ENCODE measurements at places on chromosomes 6 and 20. TPM values are rescaled to one million over a fixed set of nuclear protein-coding genes. Genes with fewer than 3 reads are reported as not detected.

DNA sequence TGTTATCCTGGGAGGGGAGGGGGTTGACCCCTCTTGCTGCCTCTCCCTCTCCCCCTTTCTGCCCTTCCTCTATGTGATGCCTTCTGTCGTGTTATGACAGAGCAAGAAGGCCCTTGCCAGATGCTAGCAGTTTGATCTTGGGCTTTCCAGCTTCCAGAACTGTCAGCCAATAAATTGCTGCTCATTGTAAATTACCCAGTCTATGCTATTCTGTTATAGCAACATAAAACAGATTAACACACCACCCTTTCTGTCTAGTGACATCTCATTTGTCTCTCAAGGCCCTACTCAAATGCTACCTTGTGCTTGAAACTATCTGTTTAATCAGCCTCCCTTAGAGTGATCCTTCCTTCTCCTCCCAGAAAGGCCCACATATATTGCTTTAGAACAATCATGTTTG is 16.4 kb upstream of the MAP3K4 start:
- DNase-seq: no peak

- DNase-seq: no peak
Measured at GRCh38 chr20:10987651-10988383, 314.0 kb upstream of the JAG1 start.

- DNase-seq: no peak
Measured at GRCh38 chr20:33653900-33654596, 8.1 kb upstream of the C20orf144 start.

Gene CST4
- total RNA-seq: not detected

GRCh38 chr6:81304466-81304865 is 448.0 kb downstream of the TENT5A start:
- DNase-seq: no peak

GRCh38 chr6:90271831-90272230 is 24.8 kb downstream of the BACH2 start:
- no peak for DNase-seq

DNA sequence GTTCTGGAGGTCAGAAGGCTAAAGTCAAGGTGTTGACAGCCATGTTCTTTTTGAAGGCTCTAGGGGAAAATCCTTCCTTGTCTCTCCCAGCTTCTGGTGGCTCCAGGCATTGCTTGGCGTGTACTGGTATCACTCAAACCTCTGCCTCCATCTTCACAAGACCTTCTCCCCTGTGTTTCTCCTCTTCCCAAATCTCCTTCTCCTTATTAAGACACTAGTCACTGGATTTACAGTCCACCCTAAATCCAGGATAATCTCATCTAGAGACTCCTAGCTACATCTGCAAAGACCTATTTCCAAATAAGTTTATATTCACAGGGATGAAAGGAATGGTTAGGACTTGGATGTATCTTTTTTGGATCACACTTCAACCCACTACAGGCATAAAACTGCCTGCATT is 26.0 kb upstream of the CTAGE9 start:
- no peak for DNase-seq

Gene MEP1A
- not detected for total RNA-seq

DNA sequence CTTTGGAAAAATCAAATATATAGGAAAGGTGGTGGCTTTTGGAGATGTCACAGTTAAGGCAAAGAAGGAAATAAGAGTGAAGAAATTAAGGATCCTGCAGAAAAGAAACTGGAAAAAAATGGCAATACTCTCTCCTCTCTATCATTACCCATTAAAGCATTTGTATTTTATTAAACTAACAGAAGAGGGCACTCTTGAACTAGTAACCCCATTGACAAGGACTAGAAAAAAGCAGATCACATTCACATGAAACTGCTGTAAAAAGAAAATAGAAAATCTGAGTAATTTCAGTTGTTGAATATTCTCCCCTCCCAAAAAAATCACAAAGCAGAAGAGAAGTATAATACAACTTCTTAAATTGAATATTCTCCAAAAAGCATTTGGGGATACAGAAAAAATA is 104.1 kb upstream of the SLC35B3 start:
- no peak for DNase-seq

Gene COX4I2
- not detected for total RNA-seq

Gene PPP1R14C
- total RNA-seq: 1.3 TPM

- no peak for DNase-seq
Measured at GRCh38 chr6:40822619-40823018, 216.4 kb downstream of the UNC5CL start.

DNA sequence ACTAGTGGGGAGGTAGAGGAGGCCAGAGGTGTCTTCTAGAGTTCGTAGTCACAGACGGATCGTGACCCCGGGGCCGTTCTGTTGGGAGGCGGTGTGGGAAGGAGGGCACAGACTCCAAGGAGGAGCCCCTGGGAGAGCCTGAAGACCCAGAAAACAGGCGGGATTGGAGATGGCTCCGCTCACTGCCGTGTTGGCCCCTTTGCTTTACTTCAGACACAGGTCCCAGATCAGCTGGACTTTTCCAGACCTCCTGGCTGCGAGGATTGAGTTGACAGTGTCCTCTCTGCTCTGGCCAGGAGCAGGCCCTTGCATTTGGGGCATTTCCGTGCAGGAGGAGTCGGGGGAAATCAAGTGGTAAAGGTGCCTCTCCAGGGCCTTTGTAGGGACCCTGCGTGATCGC is 112.9 kb downstream of the ARMC2 start:
- no peak for DNase-seq

Gene SLC22A23
- total RNA-seq: 9.7 TPM

GRCh38 chr6:15274692-15275387 is 29.0 kb downstream of the JARID2 start:
- no peak for DNase-seq

Gene ZNF391
- total RNA-seq: 1.6 TPM

Gene LINC00237
- total RNA-seq: not detected

Gene TNNC2
- not detected for total RNA-seq

Gene HCRTR2
- not detected for total RNA-seq

Gene BPIFB4
- not detected for total RNA-seq

Gene C20orf204
- 3.2 TPM for total RNA-seq

Gene STMN3
- total RNA-seq: 14.4 TPM

DNA sequence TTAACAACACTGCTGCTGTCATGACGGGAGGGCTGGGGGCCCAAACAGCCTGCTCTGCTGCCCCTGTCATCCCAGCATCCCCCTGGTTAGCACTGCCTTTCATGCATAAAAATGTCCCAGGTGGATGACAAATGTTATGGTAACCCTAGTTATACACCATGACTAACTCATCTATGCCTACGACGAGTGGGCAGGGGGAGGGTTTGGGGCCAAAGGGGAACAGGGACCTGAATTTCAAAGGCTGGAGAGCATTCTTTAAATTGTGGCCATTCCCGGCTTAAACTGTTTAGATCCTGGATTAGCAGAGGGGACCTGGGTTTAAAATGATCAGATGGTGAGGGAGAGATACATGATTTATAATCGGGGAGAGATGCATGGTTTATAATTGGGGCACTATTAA is 24.4 kb downstream of the GNAS-AS1 start:
- no peak for DNase-seq

Gene BMP6
- total RNA-seq: 4.7 TPM

Gene BACH2
- total RNA-seq: 6.1 TPM

Gene RNF182
- not detected for total RNA-seq

Gene ZNF311
- 0.27 TPM for total RNA-seq

Gene MUCL3
- total RNA-seq: not detected

Gene C6orf163
- total RNA-seq: 4.9 TPM

- no peak for DNase-seq
Measured at GRCh38 chr6:54802775-54803634, 43.6 kb upstream of the FAM83B start.

Gene GNRH2
- not detected for total RNA-seq

Gene ME1
- 13.8 TPM for total RNA-seq

DNA sequence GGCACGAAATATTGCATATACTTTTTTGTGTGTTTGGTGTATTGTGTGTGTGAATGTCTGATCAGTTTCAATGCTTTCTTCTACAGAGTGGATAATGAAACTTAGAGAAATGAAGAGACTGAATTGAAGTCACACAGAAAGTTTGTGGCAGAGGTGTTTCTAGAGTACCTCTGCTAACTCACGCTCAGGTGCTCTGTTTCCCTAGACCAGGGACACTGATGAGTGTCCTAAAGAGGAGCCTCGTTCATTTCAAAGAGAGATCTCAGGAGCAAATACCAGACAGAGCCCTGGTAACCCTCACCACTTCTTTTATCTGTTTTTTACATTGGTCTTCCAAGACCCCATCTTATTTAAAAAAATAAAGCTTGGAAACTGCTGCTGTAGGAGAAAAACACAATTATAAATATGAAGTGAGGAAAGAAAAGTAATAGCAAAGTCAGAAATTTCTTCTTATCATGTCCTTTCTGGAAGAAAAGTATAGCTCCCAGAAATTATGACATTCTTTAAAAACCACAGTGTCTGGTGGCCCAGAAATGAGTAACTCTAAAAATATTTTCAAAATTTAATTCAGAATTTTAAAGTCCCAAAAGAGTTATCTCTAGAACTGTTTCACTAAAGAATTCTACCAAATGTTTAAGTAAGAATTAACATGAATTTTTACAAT is 720.6 kb downstream of the RFPL4B start:
- DNase-seq: no peak

Gene SAMD10
- total RNA-seq: 0.78 TPM

- no peak for DNase-seq
Measured at GRCh38 chr6:21423106-21423854, 170.3 kb upstream of the SOX4 start.

GRCh38 chr6:15205321-15205720 is 40.5 kb upstream of the JARID2 start:
- no peak for DNase-seq

DNA sequence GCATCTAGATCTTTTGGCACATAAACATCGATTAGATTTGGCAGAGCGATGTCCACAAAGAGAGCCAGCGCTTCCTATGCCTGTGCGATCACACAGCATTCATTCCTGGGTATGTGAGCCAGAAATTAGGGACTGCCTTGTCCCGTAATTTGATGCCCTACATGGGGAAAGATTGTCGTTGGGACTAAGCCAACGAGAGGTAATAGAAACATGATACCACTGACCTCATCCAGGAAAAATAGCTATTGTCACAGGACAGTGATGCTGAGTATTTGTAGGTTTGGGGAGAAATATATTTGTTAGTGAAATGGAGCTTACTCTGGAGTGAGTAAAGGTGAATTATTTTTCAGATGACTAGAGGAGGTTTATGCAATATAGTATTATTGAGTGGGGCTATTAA is 154.0 kb downstream of the TSHZ2 start:
- no peak for DNase-seq

Gene BTN2A1
- 24.5 TPM for total RNA-seq

Gene RNF217
- 44.2 TPM for total RNA-seq

DNA sequence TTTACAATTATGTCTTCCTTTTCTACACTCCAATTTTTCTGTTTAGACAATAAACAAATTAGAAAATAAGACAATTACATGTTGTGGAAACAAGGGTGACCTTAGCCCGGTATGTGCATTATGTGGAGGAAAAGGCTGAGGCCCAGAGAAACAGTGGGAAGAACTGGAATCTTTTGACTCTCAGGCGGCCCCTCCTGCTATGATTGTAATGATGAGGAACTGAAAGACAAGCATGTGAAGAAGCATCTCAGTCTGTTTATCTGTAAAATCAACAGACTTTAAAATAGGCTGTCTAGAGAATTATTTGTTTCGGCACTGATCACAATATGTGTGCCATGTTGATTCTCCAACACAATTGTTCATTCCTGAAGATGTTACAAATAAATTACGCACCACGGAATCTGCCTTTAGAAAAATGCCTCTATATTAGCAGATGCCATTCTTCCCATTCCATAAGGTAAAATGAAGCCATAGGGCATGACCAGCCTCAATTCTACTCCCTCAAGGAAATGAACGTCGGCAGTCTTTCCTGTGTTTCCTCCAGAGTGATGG is 1201.6 kb upstream of the CITED2 start:
- DNase-seq: no peak

Gene GNAS-AS1
- 0.81 TPM for total RNA-seq

DNA sequence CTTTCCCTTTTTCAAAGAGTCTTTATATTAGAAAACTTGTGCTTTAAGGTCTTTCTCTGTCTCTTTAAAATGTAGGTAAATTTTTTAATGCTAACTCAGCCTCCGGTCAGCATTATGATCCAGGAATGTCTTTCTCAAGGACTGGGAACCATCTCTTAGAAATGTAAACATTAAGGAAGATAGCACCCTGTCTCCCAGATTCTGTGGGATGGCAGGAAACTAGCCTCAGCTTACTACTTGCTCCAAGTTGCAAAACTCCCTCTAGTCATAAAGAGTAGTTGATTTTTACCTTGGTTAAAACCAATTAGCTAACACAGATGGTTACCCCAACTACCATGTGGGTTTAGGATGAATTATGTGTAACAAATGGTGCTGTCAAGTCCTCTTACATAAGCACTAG is 4.7 kb upstream of the TAAR1 start:
- no peak for DNase-seq

Gene ADGRF4
- not detected for total RNA-seq

Gene FOXS1
- 13.9 TPM for total RNA-seq

Data from thoracic aorta (tissue), 2 donors.